ENCODE measurements at places on chromosomes 3 and 15.

DNA sequence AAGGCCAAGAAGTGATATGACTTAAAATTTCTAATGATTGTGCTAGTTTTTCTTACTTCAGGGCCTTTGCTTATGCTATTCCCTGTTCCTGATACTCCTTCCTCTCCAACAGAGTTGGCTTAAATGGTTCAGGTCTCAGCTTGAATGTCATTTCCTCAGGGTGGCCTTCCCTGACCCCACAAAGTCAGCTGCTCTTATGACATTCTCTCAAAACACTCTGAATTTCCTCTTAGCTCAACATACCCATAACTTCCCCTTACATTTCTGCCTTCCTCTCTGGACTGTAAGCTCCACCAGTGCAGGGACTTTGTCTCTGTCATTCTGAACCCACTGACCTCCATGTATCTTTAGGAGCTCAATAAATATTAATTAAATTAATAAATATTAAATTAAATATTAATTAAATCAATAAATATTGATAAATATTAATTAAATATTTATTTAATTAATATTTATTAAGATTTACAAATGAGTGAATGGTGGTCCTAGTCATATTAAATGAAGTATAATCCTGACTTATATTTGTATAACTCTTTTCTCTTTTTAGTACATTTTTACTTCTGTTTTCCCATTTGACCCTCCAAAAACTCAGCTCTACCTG is 17.9 kb upstream of the TMCC1 start:
- no peak for DNase-seq

DNA sequence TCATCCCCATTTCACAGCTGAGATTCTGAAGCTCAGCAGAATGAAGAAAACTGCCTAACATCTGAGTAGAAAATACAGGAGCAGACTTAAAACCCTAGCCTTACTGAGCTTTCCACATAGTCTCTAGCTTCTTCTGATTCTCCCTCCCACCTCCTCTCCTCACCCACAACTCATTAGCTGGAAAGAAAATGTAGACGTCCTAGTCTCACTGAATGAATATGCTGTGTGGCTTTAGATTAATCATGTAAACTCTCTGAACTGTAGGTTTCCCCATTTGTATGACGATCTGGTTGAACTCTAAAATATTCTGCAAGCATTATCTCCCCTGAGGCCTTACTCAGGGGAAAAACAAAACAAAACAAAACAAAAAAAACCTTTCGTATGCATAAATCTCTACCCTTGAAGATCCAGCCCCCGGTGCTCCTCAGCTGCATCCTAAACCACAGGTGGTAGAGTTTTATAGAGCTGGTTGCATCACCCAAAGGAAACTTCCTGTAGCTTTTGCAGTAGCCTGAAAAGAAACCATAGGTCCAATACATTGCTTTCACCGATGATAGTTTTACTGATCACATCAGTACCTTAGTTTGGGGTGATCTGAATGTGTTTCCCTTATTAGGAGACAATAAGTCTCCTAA is 40.6 kb downstream of the FOXB1 start:
- DNase-seq: no peak

DNA sequence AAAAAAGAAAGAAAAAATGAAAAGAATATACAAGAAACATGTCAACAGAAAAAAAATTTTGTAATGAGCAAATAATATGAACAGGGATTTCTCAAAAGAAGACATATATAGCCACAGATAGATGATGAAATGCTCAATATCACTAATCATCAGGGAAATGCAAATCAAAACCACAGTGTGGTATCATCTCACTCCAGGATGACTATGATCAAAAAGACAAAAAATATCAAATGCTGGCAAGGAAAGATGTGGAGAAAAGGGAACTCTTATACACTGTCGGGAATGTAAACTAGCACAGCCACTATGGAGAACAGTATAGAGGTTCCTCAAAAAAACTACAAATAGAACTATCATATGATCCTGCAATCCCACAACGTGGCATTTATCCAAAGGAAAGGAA is 94.1 kb downstream of the C3orf70 start:
- DNase-seq: no peak

GRCh38 chr15:50556642-50557371 is 10.3 kb upstream of the USP50 start:
- DNase-seq: no peak

GRCh38 chr3:119517112-119517511 is 18.8 kb downstream of the TIMMDC1 start:
- no peak for DNase-seq
